ENCODE measurements at places on chromosomes 1 and 21.

GRCh38 chr1:21261551-21262292, 28.5 kb downstream of the ECE1 start:
- no peak for DNase-seq

DNA sequence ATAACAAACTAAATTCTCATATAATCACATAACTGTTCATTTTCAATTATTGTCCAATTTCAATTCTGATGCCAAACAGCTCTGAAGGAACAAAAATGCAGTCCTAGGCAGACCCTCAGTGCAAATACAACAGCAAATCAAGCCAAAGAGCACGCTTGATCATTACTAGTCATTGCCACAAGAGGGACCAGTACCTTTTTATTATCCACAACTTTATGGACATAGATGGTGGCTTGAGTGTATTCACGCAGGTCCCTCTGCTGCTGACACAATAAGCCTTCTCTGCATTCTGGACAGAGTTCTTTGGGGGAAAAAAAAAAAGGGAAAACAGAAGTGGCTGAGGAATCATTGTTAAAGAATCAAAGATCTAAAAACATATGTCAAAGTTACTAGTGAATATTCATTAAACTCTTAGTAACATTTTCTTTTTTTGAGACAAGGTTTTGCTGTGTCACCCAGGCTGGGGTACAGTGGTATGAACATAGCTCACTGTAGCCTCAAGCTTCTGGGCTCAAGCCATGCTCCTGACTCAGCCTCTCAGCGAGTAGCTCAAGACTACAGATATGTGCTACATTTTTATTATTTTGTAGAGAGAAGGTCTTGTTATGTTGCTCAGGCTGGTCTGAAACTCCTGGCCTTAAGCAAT, 34.3 kb upstream of the RAP1GAP start:
- no peak for DNase-seq

GRCh38 chr1:53195246-53196016, 1.2 kb upstream of the CPT2 start:
- DNase-seq = no peak

DNA sequence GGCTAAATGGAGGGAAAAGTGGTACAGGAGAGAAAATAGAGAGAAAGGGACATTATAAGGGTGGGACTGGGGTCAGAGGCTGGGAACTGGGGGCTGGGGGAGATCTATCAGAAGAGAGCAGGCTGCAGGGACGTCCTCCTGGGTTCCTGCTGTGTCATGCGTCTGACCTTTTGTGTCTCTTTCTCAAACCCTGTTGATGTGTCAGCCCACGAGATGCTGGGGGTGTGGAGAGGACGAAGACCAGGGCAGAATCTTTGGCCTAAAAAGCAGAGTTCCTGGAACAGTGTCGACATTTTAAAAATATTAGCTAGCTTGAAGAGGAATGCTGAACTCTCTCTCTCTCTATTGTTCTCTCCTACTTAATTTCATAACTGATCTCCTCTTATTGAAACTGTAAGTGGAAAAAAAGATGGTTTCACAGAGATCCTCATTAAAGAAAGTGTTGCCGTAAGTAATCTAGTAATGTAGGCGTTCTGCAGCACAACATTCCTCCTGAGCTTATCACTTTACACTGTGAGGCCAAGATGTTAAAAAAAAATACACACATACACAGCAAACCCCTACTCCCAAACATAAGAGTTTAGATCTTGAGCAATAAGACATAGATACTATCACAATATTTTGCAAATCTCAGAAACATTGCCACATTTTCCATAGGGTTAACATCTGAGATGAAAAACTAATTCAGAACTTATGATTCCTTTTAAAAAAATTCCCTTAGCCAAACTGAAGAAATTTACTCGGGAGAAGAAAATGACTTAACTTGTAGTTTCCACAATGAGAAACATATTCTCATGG, 52.6 kb downstream of the RUNX1 start:
- DNase-seq = no peak

- DNase-seq = no peak
Measured at GRCh38 chr1:159908031-159908940, 8.3 kb upstream of the CFAP45 start.

Data from CD8-positive, alpha-beta memory T cell (primary cell).